Ureter (tissue), 1 donor: ENCODE measurements at places on chromosomes 11 and 22. TPM values are rescaled to one million over a fixed set of nuclear protein-coding genes. Genes with fewer than 3 reads are reported as not detected.

Gene PNPLA3
- total RNA-seq = 0.75 TPM

- DNase-seq = no peak
Observed at GRCh38 chr11:70040869-70041501, 37.1 kb upstream of the ANO1 start.

DNA sequence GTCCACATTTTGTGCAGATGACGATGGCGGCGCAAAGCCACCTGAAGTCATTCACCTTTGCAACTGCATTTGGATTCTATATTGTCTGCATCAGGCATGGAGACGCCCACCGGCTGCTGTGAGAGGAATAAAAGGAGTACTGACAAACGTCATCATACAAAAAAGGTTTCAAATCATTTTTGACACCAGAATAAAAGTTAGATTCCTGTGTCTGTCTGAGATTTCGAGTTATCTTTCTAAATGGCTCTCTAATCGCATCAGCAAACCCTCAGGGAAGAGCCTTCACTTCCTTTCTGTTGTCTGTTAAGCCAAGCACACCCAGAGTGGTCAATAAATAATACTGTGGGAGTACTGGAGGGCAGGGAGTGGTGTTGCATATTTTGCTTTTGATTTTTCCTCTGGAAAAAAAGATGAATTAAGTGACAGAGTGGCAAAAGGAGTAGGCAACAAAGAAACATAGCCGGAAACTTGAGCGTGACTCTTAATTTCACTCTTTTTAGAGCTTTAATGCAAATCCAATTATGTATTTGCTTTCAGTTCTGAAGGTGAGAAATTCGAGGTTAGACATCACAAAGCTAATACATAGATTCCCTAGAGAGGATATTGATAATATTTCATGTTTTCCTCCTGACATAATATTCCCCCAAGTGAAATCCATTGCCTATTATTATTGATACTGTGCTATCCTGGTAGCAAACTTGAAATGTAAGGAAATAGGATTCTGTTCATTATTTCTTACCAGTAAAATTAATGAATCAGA is 150.8 kb upstream of the MTMR2 start:
- DNase-seq = no peak

Gene RBMXL2
- not detected for total RNA-seq

Gene FAM180B
- 0.29 TPM for total RNA-seq
